Muscle of leg (tissue), 16 donors: ENCODE measurements at places on chromosomes 3 and 15. TPM values are rescaled to one million over a fixed set of nuclear protein-coding genes. Genes with fewer than 3 reads are reported as not detected.
A peak's percentile ranks its signal among the peaks of the same experiment; 100 is the strongest.

DNA sequence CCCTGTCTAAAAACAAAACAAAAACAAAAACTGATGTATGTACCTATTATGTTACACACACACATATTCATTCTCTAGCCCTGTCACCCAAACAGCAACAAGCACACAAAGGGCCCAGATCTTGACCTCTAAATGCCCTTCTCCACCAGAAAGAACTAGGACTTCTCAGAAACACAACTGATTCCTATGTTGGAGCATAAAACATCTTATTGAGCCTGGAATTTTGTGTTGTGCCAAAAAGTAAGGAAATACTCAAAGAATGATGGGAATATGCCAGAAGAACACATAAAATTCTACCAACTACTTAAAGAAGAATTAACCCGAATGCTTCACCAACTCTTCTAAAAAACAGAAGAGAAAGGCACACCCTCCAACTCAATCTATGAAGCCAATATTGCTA lies 66.7 kb upstream of the OCA2 start:
- no peaks in the 10 kb centered on the region for H3K27me3 ChIP-seq
- no peaks in the 10 kb centered on the region for H3K4me1 ChIP-seq
- peak; percentile 37 for DNase-seq

- H3K27me3 ChIP-seq: no peaks in the 10 kb centered on the region
- H3K4me3 ChIP-seq: peak overlapping the region; percentile 71
- peaks cover 8% of the 10 kb centered on the region for H3K4me1 ChIP-seq
- H3K27ac ChIP-seq: peak overlapping the region; percentile 89
These were observed 665 bp downstream of the PIGB start for GRCh38 chr15:55319537-55320237.

DNA sequence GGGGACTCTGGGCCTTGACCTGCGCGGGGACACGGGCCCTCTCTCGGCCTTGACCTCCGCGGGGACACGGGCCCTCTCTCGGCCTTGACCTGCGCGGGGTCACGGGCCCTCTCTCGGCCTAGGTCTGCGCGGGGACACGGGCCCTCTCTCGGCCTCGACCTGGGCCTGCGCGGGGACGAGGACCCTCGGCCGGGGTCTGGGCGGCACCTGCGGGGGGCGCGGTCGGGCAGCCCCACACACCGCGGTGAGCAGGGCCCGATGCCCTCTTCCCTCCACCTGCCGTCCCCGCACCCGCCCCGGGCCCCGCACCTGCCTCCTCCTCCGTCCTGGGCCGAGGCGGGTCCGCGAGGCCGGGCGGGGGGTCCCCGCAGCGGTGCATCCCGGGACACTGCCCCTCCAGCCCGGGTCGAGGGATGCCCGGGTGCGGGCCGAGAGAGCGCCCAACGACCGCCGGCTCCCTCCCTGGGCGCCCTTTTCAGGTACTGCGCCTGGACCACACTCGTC lies 15.6 kb upstream of the CERS3 start:
- no peak for DNase-seq
- peaks cover 16% of the 10 kb centered on the region for H3K27me3 ChIP-seq
- H3K27ac ChIP-seq: no peak overlapping the region
- no peak overlapping the region for H3K4me3 ChIP-seq

- peaks cover 2% of the 10 kb centered on the region for H3K36me3 ChIP-seq
- H3K4me1 ChIP-seq: peaks cover 14% of the 10 kb centered on the region
- no peak overlapping the region for H3K4me3 ChIP-seq
These were observed 144.8 kb upstream of the BHLHE40 start for GRCh38 chr3:4834403-4834866.

DNA sequence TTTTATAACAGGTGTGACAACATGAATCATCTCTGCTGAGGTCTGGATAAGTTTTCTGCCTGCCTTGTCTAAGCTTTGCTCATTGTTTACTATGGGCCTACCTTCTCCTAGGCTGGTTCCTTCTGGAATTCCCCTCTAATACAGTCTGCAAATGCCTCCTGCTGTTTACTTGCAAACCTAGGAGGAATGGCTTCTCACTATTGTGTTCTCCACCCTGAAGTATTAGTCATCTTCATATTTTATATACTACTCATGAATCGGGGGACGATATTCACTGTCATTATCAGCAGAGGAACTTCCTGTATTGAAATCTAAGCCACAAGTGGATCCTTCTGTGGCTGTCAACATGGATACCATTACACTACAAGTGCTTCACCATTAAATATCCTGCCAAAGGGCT lies 154.8 kb downstream of the PLCL2 start:
- no peaks in the 10 kb centered on the region for H3K27me3 ChIP-seq
- no peak for DNase-seq
- no peak overlapping the region for H3K27ac ChIP-seq
- H3K36me3 ChIP-seq: no peaks in the 10 kb centered on the region

- no peaks in the 10 kb centered on the region for H3K27me3 ChIP-seq
- H3K4me1 ChIP-seq: no peaks in the 10 kb centered on the region
- DNase-seq: no peak
- no peak overlapping the region for H3K27ac ChIP-seq
- H3K4me3 ChIP-seq: no peak overlapping the region
- no peaks in the 10 kb centered on the region for H3K36me3 ChIP-seq
These were observed 72.2 kb downstream of the ATP8B4 start for GRCh38 chr15:50046867-50047266.

DNA sequence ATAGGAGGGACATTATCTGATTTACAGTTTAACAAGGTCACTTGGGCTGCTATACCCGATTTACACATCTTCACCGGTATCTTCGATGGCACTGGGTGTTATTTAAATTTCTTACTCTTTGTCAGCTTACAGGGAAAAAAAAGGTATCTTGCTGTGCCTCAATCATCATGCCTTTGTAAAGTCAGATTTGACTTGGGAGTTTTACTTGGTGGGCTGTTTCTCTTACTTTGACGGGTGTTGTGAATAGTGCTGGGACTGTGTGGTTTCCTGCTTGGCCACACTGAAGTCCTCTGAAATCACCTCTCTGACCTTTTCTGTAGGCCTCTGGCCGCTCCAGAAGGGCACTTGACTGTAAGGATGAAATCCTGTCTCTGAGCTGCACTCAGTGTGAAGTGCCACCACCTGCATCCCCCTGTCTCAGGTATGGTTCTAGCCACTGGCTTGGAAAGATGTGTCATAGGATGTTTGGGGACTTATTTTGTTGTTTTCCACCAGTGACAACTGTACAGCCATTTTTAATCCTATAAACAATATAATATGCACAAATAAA lies 3.1 kb upstream of the SLC24A1 start:
- H3K27me3 ChIP-seq: no peaks in the 10 kb centered on the region
- no peak overlapping the region for H3K27ac ChIP-seq
- no peaks in the 10 kb centered on the region for H3K4me1 ChIP-seq
- no peaks in the 10 kb centered on the region for H3K36me3 ChIP-seq
- DNase-seq: no peak

GRCh38 chr3:153080778-153081240 lies 81.2 kb upstream of the RAP2B start:
- no peaks in the 10 kb centered on the region for H3K27me3 ChIP-seq
- H3K36me3 ChIP-seq: no peaks in the 10 kb centered on the region
- no peak overlapping the region for H3K27ac ChIP-seq
- H3K4me1 ChIP-seq: no peaks in the 10 kb centered on the region

- no peak overlapping the region for H3K27ac ChIP-seq
- DNase-seq: peak; percentile 68
- H3K27me3 ChIP-seq: no peaks in the 10 kb centered on the region
- H3K4me3 ChIP-seq: no peak overlapping the region
- H3K4me1 ChIP-seq: no peaks in the 10 kb centered on the region
These were observed 98.9 kb upstream of the TBC1D5 start for GRCh38 chr3:17841190-17841828.

DNA sequence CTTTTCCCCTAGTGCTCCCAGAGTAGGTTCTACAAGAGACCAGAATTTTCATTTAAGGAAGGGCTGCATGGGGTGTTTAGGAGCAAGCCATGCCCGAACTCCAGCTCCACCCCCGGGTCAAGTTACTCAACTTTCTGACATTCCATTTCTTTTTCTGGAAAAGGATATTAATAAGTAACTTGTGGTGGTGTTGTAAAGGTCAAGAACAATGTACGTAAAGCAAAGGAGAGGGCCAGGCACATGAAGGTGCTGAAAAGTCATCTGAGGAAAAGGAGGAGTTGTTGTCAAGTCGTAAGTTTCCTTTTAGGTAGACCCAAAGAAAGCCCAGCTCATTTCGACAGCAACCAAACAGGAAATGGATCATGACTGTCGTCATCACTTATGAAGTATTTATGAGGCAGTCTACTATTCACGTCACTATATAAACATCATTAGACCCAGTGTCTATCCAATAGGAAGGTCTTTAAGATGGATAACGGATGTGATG lies 319.6 kb upstream of the IL12A start:
- H3K36me3 ChIP-seq: no peaks in the 10 kb centered on the region
- no peaks in the 10 kb centered on the region for H3K27me3 ChIP-seq
- H3K4me3 ChIP-seq: no peak overlapping the region
- H3K4me1 ChIP-seq: no peaks in the 10 kb centered on the region
- DNase-seq: peak; percentile 12
- H3K27ac ChIP-seq: no peak overlapping the region

GRCh38 chr15:78449220-78449999 lies 11.4 kb downstream of the IREB2 start:
- H3K27ac ChIP-seq: no peak overlapping the region
- peaks cover 29% of the 10 kb centered on the region for H3K36me3 ChIP-seq
- no peaks in the 10 kb centered on the region for H3K4me1 ChIP-seq

DNA sequence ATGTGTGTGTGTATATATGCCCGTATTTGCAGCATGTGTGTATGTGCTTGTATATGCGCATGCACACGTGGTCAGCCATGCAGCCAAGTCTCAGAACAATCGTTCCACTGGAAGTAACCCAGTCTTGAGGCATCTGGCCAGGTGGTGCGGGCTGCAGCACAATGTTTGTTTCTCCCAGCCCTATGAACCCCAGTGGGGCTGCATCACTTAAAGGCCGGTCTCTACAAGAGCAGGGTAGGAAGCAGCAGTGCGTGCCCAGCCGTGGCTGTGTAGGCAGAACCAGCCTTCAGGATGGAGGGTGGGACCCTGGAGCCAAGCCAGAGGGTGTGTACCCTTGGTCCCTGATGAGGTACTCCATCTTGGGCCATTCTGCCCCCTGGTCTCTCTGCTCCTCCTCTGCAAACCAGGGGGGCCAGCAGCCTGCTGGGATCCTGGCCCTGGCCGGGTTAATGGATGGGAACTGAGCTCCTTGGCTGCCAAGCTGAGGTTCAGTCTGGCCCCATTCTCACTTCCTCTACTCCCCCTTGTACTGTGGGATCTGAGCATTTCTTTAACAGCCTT lies 11.8 kb downstream of the KLF13 start:
- H3K36me3 ChIP-seq: peaks cover 8% of the 10 kb centered on the region
- no peak overlapping the region for H3K4me3 ChIP-seq
- peak; percentile 58 for DNase-seq
- H3K27ac ChIP-seq: peak overlapping the region; percentile 78
- H3K4me1 ChIP-seq: peaks cover 75% of the 10 kb centered on the region
- H3K27me3 ChIP-seq: no peaks in the 10 kb centered on the region

- H3K27ac ChIP-seq: peak overlapping the region; percentile 64
- no peak overlapping the region for H3K4me3 ChIP-seq
- H3K4me1 ChIP-seq: no peaks in the 10 kb centered on the region
- no peaks in the 10 kb centered on the region for H3K36me3 ChIP-seq
These were observed 290.0 kb upstream of the THBS1 start for GRCh38 chr15:39290711-39291435.

GRCh38 chr3:4408958-4409357 lies 58.1 kb downstream of the SUMF1 start:
- peaks cover 7% of the 10 kb centered on the region for H3K36me3 ChIP-seq
- H3K4me3 ChIP-seq: no peak overlapping the region
- no peak for DNase-seq
- no peaks in the 10 kb centered on the region for H3K4me1 ChIP-seq

DNA sequence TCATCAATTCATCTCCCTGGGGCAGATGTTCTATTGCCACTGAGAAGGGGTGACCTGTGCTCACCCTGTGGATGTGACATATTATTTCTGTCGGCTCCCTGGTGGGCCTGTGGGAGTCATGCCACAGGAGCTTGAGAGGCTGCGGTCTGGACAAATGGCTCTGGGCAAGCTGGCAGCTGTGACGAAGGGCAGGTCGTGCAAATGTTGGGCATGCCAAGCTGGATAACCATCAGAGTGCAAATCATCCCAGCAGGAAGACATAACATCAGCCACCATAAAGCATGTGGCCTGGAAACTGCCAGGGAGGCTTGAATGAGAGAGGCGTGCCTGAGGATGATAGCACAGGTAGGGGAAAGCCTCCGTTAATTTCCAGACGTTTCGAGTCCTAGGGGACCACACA lies 45.3 kb upstream of the FAM3D start:
- H3K36me3 ChIP-seq: no peaks in the 10 kb centered on the region
- no peak overlapping the region for H3K4me3 ChIP-seq
- no peak for DNase-seq
- H3K4me1 ChIP-seq: no peaks in the 10 kb centered on the region

- no peak for DNase-seq
- H3K36me3 ChIP-seq: no peaks in the 10 kb centered on the region
- H3K27ac ChIP-seq: no peak overlapping the region
- no peaks in the 10 kb centered on the region for H3K27me3 ChIP-seq
These were observed 394.1 kb downstream of the TUSC7 start for GRCh38 chr3:117103675-117104074.

PAQR5 gene
- 0.13 TPM for total RNA-seq

SLC9A9 gene
- 18.3 TPM for total RNA-seq

LEO1 gene
- 17.5 TPM for total RNA-seq

MITF gene
- total RNA-seq: 9.6 TPM

NR2E3 gene
- 3.4 TPM for total RNA-seq

GRAMD2A gene
- 0.98 TPM for total RNA-seq

ACTRT3 gene
- 3.4 TPM for total RNA-seq

TUBGCP5 gene
- total RNA-seq: 21.5 TPM

RFTN1 gene
- total RNA-seq: 16.1 TPM

SAXO2 gene
- 1.1 TPM for total RNA-seq

RTP1 gene
- total RNA-seq: 0.04 TPM

SERPINI1 gene
- 10.1 TPM for total RNA-seq

DLL4 gene
- total RNA-seq: 9.7 TPM
